Fibroblast of pulmonary artery (primary cell): ENCODE measurements at places on chromosomes 16 and 17.

DNA sequence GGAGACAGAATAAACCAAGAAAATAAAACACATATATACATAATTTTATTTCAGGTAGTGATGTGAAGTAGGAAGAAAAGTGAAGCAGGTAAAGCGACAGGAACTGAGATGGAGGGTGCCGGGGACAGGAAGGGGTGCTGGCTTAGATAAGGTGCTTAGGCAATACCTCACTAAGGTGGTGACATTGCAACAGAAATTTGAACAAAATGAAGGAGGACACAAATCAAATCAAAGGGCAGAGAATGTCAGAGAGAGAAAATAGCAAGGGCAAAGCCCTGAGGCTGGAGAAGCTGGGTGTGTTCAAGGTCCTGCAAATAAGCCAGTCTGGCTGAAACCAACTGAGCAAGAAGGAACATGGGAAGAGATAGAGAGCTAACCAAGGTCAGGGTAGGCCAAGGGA lies 5.0 kb upstream of the CDYL2 start:
- DNase-seq = no peak

DNA sequence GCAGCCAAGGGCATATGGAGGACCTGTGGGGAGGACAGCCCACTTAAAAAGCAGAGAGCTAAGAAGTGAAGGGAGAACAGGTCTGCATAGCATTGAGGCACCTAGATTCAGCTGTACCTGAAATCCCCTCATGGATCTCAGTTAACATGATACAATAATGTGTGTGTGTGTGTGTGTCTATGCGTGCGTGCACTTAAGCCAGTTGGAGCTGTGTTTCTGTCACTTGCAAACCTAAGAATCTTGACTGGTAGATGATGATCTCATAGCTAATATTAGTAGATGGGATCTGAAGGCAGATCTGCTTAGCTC lies 1.7 kb upstream of the ITPRIPL2 start:
- DNase-seq = no peak

GRCh38 chr17:4738136-4739121 lies 1.2 kb upstream of the ZMYND15 start:
- DNase-seq = no peak

DNA sequence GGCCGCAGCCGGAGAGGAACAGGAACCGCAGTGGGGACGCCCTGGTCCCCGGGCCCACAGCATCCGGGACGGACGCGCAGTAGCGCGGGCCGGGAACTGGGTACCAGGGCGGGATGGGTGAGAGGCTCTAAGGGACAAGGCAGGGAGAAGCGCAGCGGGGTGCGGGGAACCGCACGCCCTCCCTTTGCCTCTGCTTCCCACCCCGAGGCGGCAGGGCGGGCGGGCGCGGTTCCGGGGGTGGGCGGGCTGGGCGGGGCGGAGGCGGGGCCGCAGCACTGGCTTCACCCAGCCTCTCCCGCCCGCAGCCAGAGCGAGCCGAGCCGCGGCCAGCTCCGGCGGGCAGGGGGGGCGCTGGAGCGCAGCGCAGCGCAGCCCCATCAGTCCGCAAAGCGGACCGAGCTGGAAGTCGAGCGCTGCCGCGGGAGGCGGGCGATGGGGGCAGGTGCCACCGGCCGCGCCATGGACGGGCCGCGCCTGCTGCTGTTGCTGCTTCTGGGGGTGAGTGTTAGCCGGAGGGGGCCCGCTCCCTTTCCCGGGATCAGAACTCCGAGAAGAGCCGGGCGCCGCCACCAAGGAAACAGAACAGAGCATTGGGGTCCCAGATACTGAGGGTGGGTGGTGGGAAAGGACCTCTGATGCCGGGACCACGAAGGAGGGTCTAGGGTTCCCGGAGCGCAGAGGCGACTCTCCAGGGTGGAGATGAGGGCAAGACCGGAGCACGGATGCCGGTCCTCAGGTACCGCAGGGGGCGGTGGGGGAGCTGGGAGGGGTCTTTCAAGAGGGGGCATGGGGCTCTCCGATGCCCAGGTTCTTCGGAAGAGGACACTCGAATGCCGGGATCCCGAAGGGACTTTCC lies at the start of gene NGFR:
NGFR (plus strand) TSS at position 308 of the 856 bp plus-strand sequence; CDS start at position 433, 125 bp downstream.
- no peak for DNase-seq

DNA sequence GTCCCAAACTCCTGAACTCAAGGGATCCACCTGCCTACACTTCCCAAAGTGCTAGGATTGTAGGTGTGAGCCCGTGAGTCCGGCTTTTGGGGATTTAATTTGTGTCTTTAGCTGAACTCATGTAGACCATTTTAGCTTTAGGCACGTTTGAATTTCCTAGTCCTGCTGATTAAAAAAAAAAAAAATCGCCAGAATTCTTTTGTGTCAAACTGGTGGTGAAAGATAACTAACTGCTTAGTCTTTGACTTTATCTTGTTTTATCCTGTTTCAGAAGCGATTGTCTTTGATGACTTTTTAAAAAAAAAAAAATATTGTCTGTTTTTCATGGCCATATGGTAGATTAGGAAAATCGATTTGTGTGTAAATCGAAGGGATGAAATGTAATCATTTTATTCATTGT lies 2.6 kb downstream of the RABEP1 start:
- DNase-seq = no peak

DNA sequence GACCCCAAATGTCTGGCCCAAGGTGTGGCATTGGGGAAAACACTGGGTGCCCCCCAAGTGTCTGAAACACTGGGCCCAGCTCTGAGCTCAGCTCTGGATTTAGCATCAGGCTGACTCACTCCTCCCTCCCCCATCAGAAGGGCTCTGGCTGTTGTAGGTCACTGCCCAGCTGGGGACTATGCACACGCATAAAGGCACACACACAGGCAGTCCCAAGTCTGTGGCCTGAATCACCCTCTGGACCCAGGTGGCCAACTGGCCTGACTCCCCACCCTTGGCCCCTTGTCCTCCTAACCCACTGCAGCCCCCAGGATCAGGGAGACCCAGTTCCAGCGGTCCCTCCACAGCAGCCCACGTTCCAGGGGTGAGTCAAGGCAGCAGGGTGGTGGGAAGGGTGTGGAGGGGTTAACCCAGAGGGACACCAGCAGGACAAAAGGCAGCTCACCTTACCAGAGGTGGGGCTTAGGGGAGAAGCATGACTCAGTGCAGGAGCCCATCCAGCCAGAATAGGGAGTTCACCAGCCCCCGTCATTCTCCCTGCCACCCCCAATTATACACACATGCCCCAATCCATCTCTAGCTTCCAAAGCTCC lies 47.0 kb downstream of the MYO18A start:
- DNase-seq = peak; percentile 68

DNA sequence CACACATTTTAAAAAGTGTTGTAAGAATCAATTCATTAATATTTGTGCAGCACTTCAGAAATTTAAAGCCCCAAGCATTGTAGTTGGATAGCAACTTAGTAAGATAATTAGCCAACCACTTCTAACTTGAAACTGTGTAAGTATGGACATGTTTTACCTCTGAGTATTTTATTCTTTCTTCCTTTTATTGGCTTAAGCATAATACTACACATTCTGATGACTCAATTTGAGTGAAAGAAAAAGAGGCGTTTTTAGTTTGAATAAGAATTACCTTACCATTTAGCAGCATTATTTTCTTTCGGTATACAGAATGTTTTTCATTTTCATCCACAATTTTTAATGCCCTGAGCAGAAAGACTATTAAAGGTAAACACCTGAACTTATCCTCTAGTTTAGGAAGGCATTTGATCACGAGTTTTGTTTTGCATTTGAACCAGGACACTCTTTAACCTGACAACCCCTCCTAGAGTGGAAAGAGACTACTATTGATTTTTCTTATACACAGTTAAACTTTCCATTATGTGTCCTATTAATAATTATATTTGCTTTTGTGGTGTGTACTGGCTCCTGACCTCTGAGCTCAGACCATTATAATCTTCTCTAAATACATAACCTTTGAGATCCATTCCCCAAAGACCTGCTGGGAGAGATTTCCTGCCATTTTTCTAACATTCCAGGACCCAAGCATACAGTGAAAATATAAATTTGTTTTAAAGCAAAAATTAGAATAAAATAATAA lies 9.2 kb downstream of the NACA2 start:
- no peak for DNase-seq

DNA sequence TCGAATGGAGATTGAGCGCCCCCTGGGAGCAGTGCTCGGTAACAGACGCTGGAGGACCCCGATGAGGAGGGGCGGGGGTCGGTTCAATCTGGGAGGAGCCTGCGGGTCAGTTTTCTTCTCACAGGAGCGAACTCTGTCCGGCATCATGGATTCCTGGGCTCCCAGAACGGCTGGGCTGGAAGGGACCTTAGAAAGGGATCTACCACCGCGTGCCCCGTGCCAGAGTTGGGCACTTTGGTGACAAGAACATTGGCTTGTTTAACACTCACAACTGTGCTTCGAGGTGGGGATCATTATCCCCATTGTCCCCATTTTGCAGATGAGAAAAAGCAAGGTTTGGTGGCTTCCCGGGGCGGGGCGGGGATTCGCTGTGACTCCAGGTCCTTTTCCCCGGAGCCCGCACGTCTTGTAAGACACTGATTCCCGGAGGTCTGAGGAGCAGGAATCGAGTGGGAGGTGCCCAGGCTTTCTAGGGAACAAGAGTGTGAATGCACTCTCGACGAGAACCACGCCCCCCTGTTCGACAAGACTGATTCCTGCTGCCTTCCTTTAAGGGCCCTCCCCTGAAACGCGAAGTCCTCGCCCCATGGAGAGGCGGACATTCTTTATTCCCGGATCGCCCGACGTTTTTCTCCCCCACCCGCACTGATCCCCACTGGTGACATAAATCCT lies 1.5 kb upstream of the FBXL19 start:
- peak; percentile 92 for DNase-seq

- no peak for DNase-seq
Measured at GRCh38 chr16:10154389-10154788, 27.8 kb downstream of the GRIN2A start.

DNA sequence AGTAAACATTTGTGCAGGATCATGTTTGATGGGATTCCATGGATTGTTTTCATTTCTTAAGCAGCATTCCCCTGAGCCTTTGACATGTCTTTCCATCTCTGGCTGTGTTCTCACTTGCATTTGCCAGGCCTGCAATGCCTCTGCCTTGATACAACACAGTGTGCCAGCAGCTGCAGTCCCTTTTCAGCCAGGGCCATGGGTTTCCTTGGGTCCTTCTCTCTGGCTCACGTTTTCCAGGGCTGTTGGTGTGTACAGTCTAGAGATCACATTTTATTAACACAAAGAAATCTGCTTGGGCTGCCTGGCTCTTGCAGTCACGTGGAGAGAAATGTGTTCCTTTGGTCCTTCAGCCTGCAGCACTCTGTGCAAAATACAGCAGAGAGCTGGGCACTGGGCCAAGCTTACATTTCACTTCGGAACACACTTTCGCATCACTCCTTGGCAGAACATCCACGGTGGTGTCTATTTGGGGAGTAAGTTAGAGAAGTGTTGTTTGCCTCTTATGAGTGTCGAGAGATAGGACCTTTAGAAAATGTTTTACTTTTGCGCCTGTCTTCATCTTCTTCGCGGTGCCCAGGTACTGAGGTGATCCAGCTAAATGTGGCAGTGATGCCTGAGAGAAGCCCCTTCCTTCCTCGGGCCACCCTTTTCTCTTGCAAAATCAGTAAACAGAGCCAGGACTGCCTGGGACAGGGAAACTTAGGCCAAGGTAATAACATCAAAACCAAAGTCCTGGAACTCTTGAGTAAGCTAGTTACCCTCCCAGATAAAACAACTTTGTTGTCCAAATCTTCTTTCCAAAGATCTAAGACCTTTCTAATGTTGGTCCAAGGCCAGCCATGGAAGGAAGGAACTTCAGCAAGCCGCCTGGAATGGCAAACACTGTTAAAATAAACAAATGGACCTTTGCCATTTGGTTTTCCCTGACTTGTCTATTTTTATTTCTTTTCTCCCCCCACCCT lies 20.9 kb downstream of the HLF start:
- DNase-seq = peak; percentile 76

DNA sequence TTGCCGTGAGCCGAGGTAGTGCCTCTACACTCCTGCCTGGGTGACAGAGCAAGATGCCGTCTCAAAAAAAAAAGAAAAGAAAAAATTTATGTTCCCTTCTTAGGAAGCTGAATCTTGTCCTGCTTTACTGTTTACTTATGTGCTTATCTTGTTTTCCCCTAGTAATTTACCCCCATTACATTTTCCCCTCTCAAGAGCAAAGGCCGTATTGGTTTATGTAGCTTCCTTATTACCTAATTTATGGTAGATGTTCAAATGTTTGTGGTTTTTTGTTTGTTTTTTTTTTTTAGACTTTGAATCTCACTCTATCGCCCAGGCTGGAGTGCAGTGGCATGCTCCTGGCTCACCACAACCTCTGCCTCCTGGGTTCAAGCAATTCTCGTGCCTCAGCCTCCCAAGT lies 10.3 kb upstream of the SLC52A1 start:
- DNase-seq = no peak

DNA sequence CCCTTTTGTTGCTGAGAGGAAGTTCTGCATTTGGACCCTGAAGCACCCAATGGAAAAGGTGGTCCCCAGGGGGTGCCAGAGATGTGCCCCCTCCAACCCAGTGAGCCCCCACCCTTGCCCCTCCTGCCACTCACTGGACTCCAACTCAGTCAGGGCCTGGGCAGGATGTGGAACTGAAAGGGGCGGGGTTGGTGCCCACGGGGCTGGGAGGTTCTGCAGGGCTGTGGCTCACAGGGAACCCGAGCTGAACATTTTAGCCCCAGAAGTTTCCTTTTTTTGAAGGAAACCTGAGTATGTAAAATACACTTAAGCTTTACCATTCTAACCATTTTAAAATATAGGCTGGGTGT lies 15.8 kb upstream of the OGFOD3 start:
- DNase-seq = no peak

DNA sequence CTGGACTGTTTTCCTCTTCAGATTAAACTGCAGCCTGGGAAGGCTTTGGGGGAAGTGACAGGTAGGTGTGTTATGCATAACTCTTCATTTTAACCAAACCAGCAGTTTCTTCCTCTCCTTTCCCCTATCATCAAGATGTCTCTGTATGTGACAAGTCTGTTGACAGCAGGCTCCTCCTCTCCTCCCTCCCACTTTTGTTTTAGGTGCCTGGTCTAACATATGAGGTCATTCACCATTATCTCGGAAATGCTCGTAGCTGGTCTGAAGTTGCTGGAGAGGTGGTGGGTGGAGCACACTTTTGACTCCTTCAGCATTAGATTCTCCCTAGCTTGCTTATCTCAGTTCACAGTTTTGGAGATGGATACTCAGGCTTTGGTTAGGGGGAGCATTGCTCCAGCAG lies 571.0 kb upstream of the EEF2KMT start:
- DNase-seq = no peak
